A673 (cell line): ENCODE measurements at places on chromosomes 5 and 9. TPM values are rescaled to one million over a fixed set of nuclear protein-coding genes. Genes with fewer than 3 reads are reported as not detected.
A peak's percentile ranks its signal among the peaks of the same experiment; 100 is the strongest.

Gene ARHGEF39
- total RNA-seq: 25.0 and 27.7 TPM in 2 replicates

Gene NEUROG1
- total RNA-seq: not detected in 2 replicates

Gene TTC39B
- total RNA-seq: 0.52 and 1.6 TPM in 2 replicates

Gene SPEF2
- total RNA-seq: 1.5 and 1.7 TPM in 2 replicates

Gene NR4A3
- total RNA-seq: 6.4 and 6.6 TPM in 2 replicates

DNA sequence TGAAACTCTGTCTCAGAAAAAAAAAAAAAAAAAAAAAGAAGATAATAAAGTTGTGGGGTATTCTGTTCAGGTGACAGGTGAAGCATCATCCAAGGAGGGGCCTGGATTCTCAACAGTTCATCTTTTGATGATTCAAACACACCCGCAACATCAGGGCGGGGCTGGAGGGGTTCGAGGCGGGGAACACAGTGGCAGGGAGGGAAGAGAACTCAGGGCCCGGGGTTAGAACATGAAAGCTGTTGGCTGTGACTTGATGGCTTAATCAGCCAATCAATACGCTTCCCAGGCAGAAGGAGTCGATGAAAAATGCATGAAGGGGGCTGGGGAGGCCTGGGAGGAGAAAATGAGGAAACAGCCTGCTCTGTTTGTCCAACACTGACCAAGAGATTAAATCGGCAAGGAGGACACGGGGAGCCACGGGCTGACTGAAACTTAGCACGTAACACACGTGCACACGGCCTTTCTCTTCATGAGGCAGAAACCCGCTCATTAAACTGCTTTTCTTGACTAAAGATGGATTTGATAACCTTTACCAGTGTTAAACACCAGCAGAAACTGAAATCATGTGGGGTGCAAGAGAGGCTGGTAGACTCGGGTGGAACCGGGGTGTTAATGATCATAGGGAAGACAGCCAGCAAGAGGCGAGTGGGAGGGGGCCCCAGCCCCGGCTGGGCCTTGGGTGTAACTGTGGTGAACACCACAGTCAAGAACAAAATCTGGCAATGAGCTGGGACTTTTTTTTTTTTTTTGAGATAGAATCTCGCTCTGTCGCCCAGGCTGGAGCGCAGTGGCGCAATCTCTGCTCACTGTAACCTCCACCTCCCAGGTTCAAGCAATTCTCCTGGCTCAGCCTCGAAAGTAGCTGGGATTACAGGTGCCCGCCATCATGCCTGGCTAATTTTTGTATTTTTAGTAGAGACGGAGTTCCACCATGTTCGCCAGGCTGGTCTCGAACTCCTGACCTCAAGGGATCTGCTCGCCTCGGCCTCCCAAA is 105.7 kb upstream of the RAPGEF1 start:
- no peaks in the 10 kb centered on the region for H3K4me1 ChIP-seq
- H3K27me3 ChIP-seq: no peaks in the 10 kb centered on the region
- H3K4me3 ChIP-seq: no peak overlapping the region

GRCh38 chr5:163565492-163565891 is 60.1 kb downstream of the MAT2B start:
- peaks cover 39% of the 10 kb centered on the region for H3K27me3 ChIP-seq
- no peak overlapping the region for H3K27ac ChIP-seq
- H3K36me3 ChIP-seq: no peaks in the 10 kb centered on the region
- peak overlapping the region; percentile 11 for H3K4me3 ChIP-seq

DNA sequence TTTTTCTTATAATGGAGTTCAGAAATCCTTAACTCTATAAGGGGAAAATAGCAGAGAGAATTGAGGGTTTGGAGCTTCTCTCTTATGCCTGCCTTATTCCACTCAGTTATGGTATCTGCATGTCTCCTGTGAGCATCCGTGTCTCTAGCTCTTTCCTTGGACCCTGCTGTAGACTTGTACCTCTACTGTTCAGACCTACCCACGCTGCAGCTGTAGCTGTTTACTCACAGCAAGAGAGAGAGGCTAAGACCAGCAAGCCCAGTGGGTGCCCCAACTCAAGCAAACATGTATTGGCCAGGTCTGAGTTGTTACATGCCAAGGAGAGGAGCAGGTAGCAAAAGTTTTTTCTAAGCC is 7.1 kb upstream of the PCSK1 start:
- peaks cover 5% of the 10 kb centered on the region for H3K27me3 ChIP-seq
- no peak for DNase-seq
- H3K4me3 ChIP-seq: no peak overlapping the region
- no peaks in the 10 kb centered on the region for H3K4me1 ChIP-seq
- H3K27ac ChIP-seq: no peak overlapping the region

- no peak overlapping the region for H3K27ac ChIP-seq
- H3K27me3 ChIP-seq: no peaks in the 10 kb centered on the region
- H3K4me1 ChIP-seq: no peaks in the 10 kb centered on the region
- H3K4me3 ChIP-seq: no peak overlapping the region
- H3K36me3 ChIP-seq: no peaks in the 10 kb centered on the region
- DNase-seq: no peak
Observed at GRCh38 chr9:27347889-27348288, 50.9 kb upstream of the EQTN start.

DNA sequence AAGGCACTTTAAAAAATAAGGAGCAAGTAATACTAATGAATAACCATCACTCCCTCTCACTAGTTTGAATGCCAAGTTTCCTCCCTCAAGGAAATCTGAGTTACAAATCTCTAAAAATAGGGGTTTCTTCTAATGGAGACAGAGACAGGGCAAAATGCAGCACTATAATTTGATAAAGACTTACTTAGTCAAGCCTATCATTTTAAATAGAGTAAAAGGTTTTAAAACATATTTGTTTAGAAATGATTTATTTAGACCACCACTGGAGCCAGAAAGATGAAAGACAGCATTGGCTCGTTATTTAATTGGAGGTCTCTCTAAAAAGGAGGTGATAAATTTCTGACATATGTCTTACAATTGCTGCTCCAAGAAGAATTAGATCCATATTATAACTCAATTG is 228.7 kb downstream of the TLE1 start:
- H3K27me3 ChIP-seq: no peaks in the 10 kb centered on the region
- H3K27ac ChIP-seq: no peak overlapping the region
- H3K4me3 ChIP-seq: no peak overlapping the region
- no peak for DNase-seq

GRCh38 chr9:121324316-121324715 is 45.7 kb downstream of the STOM start:
- H3K27ac ChIP-seq: no peak overlapping the region
- no peak for DNase-seq
- no peaks in the 10 kb centered on the region for H3K27me3 ChIP-seq
- no peaks in the 10 kb centered on the region for H3K4me1 ChIP-seq
- H3K36me3 ChIP-seq: peaks cover 7% of the 10 kb centered on the region
- no peak overlapping the region for H3K4me3 ChIP-seq

- H3K36me3 ChIP-seq: no peaks in the 10 kb centered on the region
- no peaks in the 10 kb centered on the region for H3K27me3 ChIP-seq
- DNase-seq: no peak
- H3K4me1 ChIP-seq: no peaks in the 10 kb centered on the region
- no peak overlapping the region for H3K4me3 ChIP-seq
Observed at GRCh38 chr5:176726746-176727527, 79.7 kb downstream of the TSPAN17 start.

DNA sequence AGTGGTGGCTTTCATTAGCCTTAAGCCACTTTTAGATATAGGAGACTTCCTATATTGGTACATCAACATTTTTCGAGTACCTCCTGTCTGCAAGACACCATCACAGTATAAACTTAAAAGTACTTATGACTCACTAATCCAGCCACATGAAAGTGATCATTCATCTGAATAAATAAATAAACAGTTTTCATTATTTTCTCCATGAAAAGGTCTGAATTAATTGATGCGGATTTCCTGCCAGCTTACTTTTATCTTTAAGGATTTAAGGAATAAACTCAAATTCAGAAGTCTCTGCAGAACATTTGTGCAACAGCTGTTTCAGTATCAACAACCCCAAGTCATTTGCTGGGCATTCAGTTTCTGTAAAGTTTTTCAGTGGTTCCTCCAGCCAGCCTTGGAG is 4.0 kb downstream of the SAP30L start:
- H3K27ac ChIP-seq: no peak overlapping the region
- peaks cover 8% of the 10 kb centered on the region for H3K4me1 ChIP-seq
- H3K36me3 ChIP-seq: peaks cover 23% of the 10 kb centered on the region

DNA sequence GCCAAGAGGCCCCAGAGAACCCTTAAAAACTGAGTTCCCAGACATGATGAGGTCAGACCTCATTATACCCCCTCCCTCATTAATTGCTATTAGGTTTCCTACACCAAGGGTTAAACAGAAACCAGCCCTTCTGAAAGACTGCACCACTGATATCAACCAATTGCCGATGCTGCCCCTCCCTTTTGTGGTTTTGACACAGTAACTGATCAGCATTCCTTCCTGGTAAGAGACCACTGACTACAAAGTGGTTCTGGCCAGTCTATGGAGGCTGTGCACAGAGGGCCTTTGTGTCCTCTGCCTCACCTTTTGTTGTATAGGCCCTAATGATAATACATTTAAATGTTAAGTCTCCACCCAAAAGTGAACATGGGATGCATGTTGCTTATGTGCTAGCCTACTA is 201.5 kb downstream of the FRMD3 start:
- H3K4me3 ChIP-seq: no peak overlapping the region
- no peaks in the 10 kb centered on the region for H3K36me3 ChIP-seq
- no peak overlapping the region for H3K27ac ChIP-seq
- H3K27me3 ChIP-seq: no peaks in the 10 kb centered on the region

DNA sequence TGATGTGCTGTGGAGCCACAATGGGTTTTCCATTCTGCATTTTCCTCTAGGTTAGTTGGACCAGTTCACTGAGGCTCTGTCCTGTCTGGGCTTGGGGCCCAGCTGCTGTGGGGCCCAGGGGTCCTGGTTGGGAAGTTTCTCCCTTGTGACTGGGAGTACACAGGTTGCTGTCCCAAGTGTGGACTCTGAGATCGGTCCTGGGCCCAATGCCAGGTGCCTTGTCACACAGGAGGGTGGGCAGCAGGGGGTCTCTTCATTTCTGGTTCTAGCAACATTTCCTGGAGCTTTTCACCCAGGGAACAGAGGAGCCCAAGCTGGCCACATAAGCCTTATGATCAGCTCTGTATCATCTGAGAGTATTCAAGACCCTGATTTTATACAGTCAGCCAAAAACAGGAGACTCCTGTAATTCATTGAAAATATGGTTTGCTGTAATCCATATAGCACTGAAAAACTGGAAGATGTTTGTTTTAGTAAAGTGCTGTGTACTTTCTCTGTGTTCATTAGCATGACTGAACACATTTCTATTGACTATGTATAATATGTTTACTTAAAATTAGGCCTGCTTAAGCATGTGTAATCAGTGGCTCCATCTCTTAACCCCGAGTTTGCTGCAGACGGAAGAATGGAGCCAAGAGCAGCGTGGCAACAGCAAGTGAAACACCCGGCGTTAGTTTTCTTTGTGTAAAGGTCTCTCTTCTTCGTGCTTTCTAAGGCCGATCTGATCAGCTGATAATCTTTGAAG is 62.5 kb downstream of the MVB12B start:
- H3K27me3 ChIP-seq: no peaks in the 10 kb centered on the region
- H3K4me1 ChIP-seq: peaks cover 6% of the 10 kb centered on the region
- no peak overlapping the region for H3K27ac ChIP-seq
- no peak overlapping the region for H3K4me3 ChIP-seq
- no peak for DNase-seq

DNA sequence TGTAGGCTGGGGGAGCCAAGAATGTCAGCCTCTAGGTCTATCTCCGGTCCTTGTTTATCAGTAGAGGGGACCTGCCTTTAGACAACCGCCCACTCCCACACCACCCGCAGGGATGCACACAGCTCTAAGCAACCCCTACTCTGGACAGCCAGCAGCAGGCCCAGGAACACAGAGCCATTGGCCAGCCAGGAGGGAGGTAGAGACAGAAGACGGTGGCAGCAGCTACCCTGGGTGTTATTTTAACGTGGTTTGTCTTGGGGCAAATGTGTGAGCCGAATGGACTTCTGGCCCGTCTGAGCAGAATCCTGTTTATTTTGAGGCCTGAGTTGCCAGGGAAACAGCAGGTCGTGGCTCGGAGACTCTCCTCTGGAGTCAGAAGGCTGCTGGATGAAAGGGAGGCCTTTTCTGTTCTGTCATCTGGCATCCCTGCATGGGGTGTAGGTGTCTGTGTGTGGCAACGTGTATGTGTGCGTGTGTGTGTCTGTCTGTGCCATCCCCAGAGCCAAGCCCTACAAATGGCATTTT is 382 bp upstream of the FGF1 start:
- no peaks in the 10 kb centered on the region for H3K27me3 ChIP-seq
- H3K36me3 ChIP-seq: no peaks in the 10 kb centered on the region
- H3K4me3 ChIP-seq: no peak overlapping the region
- peaks cover 40% of the 10 kb centered on the region for H3K4me1 ChIP-seq
- no peak overlapping the region for H3K27ac ChIP-seq

GRCh38 chr5:103436656-103437055 is 125.9 kb downstream of the NUDT12 start:
- H3K4me3 ChIP-seq: no peak overlapping the region
- H3K27me3 ChIP-seq: no peaks in the 10 kb centered on the region
- no peaks in the 10 kb centered on the region for H3K4me1 ChIP-seq
- DNase-seq: no peak
- H3K27ac ChIP-seq: no peak overlapping the region

DNA sequence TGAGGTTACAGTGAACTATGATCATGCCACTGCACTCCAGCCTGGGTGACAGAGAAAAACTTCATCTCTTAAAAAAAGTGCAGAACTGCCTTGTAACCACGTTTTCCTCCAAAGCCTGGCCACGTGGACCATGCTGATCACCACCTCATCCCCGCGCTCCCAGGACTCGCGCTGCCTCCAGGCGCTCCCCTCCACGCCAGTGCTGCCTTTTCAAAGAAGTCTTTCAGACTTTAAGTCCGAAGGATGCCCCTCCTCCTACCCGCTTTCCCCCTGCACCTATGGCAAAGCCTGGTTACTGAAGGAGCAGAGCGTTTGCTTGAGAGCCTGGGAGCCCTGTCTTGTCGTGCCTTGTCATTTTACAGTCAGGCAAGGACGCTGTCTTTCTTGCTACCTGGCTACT is 43.8 kb downstream of the HABP4 start:
- H3K4me1 ChIP-seq: no peaks in the 10 kb centered on the region
- DNase-seq: no peak
- H3K4me3 ChIP-seq: no peak overlapping the region
- H3K27ac ChIP-seq: no peak overlapping the region
